ENCODE measurements at places on chromosomes 1 and 21.

GRCh38 chr1:59639266-59639665 lies 175.5 kb upstream of the HOOK1 start:
- DNase-seq = no peak

GRCh38 chr1:1420654-1421141 lies 378 bp downstream of the ANKRD65 start:
- DNase-seq = no peak

DNA sequence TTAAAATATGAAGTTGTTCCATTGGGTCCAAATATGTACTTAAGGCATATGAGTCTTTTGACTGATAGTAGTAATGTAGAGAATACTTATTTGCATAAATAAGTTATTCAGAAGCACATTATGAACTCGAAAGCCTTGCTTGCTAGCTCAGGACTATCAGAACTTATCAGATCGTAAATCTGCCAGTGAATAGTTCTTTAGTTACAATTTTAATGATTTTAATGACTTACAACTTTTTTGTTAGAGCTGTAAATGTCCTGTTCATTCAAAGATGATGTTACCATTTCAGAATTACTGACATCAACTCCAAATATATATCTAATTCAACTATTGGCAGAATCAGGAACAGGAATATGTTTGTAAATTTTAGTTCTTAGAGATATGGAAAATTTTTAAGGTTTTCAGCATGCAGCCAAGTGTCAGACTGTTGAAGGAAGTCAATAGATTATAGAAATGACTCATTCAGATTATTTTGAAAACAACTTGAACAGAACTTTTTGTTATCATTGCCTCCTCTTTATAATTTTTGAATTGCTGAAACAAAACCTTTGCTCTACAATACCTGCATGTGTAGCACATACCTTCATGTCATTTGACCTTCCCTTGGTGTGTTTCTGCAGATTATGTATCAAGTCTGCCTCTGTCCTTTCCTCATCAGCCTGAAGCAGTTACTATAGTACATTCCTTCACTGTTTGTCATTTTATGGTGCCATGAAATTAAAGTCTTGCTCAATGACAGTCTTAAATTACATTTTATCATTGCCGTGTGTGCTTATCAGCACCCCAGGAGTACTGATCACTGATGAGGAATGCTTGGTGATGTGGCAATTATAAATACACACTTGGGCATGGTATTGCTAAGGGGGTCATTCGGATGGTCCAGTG lies 44.9 kb downstream of the LRRC8D start:
- DNase-seq = no peak

GRCh38 chr1:184502161-184502560 lies 115.3 kb downstream of the C1orf21 start:
- peak; percentile 40 for DNase-seq

DNA sequence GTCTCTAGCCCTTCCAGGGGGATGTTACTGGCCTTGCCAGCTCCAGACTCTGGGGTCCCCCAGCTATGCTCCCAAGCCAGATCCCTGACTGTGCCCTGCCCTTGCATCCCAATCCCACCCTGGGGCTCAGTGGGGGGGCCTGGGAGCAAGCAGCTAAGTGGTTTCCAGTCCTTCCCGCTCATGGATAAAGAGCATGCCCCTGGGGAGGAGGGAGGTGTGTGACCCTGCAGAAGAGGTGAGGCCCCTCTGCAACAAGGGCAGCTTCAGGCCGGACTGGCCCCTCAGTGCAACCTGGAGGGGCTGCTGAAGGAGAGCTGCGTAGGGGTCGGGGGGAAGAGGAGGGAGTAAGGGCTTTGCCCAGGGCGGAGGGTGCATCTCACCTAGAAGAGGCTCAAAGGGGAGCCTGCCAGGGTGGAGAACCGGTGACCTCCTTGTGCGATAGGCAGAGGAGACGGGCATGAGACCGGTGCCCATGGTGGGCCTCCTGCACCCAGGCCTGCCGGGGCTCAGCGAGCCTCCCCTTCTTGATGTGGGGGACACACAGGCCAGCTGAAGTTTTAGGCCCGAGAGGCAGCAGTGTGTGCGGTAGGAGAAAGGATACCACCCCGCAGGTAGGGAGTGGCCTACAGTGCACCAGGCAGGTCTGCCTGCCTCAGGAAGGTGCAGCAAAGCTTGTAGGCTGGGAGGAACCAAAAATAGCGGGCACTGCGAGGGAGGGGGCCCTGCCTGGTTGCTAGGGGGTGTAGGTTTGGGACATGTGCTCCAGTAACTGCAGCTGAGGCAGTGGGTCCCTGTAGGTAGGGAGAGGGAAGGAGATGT lies 3.1 kb downstream of the OBSCN start:
- no peak for DNase-seq

- DNase-seq = no peak
Observed at GRCh38 chr1:151547119-151547899, 7.2 kb downstream of the TUFT1 start.

GRCh38 chr1:88890791-88891317 lies 513 bp downstream of the GTF2B start:
- DNase-seq = no peak
